ENCODE measurements at places on chromosomes 4 and X.

DNA sequence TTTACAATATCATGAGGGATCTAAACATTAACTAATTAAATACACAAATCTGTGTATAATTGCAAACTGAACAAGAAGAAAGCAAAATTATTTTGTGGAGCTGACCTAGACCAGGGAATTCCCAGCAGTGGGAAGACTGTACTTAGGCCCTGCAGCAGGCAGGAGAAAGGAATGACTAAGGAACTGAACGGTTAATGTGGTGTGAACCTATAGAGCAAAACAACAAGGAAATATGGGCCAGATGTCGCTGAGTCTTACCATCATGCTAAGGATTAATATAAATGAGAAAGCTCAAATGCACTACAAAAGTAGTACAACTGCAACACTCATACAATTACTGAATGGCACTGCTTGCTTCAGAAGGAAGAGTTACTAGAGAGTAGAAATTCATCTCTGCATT, 120.3 kb upstream of the ATXN3L start:
- no peak for DNase-seq

- no peak for DNase-seq
Observed at GRCh38 chr4:8370835-8371595, 69.5 kb downstream of the ACOX3 start.

DNA sequence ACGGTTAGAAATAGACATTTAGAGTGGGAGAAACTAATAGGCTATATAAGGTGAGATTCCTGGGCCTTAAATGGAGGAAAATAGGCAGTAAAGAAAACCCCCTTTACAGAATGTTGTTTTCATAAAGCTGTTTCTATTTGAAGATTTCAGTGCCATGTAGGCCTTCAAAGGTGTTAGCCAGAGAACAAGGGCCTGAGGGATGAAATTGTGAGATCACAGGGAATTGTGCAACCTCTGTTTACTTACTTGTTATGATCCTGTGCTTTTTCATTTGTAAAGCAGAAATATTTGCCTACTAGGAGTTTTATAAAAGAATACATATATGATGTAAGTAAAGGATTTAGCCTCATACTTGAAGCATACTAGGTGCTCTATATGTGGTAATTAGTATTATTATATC, 272.9 kb upstream of the ARX start:
- DNase-seq = no peak

DNA sequence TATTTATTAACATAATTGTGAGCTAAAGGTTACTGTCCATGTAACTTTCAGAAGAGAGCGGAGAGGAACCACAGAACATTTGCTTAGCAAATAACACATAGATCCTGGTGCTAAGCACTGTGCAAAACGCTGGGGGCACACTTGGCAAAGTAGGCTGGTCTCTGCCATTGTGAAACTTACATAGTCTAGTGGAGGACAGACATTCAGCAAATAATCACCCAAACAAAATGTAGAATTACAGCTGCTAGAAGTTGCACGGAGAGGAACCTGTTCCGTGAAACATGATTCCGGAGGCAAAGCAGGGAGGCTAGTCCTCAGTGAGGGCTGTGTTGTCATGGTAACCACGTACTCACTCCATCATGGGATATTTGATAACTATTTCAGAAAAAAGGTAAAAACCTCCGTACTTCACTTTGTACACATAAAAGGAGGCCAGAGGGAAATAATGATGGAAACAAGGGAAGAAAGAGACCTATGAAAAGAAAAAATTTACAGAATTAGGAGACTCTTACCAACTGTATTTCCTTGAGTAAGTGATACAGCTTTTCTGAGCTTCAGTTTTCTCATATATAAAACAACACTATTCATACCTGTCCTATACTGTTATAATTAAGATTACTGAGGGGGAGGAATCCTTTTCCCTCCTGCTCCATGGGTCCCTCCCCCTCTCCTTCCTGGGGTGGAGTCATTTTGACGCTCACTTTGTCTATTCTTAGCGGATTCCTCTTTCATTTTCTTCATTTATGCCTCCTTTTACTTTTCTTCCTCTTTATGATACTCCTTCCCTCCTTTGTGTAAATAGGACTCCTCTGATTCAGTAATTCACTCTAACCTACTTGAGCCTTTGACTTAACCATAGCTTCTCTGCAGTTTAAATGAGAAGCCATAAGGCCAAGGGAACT, 825 bp upstream of the RASGEF1B start:
- DNase-seq = peak; percentile 47

GRCh38 chr4:149120331-149121022, 678.3 kb upstream of the NR3C2 start:
- no peak for DNase-seq

GRCh38 chr4:131388277-131388676, 1760.8 kb upstream of the PCDH10 start:
- no peak for DNase-seq

- DNase-seq = no peak
Observed at GRCh38 chrX:56366901-56367300, 134.7 kb downstream of the KLF8 start.

DNA sequence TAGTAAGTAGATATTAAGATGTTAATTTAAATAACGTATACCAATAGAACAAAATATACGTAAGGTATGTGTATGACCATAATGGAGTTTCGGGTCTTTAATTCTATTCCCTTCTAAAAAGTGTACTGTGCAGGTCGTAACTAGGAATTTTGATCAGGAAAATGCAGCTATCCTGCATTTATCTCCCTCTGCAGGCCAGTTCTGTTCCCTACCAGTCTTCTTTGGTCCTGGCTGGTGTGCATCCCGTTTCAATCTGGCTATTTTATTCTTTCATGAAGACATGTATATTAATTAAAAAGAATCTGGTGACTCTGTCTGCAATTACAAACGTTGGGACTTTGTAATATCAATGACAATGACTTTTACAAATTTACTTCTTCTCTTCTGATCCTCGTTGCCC, 534.1 kb upstream of the AADAT start:
- DNase-seq = no peak

DNA sequence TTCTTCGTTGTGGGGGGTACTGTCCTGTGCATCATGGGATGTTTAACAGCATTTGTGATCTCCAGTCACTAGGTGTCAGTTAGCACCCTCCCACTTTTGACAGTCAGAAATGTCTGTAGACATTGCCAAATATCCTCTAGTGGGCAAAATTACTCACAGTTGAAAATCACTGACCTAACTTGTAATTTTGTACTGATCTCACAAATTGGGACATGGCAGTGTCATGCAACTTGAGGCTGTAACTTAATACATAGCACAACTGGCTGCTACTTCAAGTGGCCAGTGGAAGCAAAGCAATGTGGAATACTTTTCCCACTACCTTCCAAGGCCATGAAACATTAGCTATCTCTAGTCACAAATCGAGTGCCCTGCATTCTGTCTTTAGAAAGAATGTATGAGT, 23.2 kb upstream of the TSPAN7 start:
- DNase-seq = no peak

GRCh38 chr4:127219232-127219631, 413.5 kb upstream of the INTU start:
- no peak for DNase-seq

DNA sequence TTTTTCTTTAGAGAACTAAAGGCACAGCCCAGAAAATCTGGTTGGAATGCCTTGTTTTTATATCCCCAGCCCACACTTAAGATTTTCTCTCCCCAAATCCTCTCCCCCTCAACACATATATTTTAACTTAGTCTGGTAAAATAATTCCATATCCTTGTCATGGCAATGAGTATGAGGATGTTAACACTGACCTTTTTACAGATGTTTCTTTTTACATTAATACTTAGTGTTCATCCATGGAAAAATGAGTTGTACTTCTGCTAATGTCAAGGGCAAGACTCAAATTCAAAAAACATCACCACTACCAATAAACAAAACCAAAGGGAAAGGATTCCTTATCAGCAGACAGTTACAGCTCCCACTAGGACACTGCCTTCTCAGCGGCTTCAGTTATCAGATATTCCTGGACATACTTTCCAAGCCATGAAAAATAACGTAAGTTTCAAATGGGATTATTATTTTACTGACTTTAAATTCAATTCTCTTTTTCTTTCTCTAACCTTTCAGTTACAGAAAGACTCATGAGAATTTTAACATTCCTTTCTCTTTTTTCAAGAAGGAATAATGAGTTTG, 83.3 kb downstream of the RASL11B start:
- DNase-seq = no peak

DNA sequence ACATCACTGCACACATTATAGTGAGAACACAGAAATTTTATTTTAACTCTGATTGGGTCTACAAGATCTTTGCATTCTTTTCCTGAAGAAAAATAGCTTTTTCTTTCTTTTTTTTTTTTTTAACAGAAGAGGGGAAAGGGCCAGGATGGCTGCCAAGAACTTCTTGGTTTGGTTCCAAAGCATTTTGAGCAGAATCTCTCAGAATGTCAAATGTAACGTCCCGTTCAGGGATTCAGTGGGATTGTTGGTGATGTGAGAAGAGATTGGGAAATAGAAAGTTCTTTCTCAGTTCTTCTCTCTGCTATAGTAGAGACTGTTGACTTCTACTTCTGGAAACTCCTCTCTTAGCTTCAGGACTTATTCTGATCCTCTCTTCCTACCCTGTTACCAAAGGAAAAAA, 70.9 kb upstream of the CBR4 start:
- no peak for DNase-seq

Measured in activated gamma-delta T cell treated with Interleukin-2 at 50 U/mL for 16 hours (primary cell).